Stimulated activated CD8-positive, alpha-beta memory T cell treated with anti-CD3 and anti-CD28 coated beads, Interleukin-2, amount 100 ng/mL, for 1 hour (primary cell): ENCODE measurements at places on chromosomes 6 and 20.

DNA sequence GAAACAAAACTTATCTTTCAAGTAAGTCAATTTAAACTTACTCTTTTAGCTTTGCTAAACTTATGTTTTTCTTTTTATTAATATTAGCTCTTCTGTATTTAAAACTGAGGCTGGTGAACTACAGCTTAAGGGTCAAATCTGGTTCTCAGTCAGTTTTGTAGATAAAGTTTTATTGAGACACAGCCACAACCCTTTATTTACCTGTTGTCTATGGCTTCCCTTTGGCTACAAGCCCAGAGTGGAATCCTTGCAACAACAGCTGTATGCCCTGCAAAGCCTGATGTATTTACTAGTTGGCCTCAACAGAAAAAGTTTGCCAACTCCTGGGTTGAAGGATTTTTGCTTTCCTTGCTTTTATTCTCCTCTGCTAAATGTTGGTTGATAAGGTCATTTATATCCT lies 491.4 kb upstream of the RNF217 start:
- DNase-seq, result no peak

- no peak for DNase-seq
These were observed 144.1 kb upstream of the BACH2 start for GRCh38 chr6:90440586-90441283.

DNA sequence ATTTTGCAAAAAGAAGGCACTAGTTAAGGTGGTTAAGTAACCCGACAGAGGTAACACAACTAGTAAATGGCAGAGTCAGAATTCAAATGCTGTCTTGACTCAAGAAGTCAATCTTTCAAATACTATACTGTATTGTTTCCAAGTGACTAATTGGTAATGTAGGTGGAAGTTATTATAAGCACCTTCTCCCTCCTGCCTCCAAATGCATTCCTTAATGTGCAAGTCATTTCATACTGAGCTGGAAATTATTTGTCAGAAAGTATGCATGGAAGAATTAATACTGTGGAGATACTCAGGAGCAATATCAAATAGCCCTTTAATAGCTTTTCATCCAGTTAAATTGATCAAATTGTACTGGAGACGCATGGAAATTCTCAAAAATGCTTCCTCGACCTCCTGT lies 579.1 kb downstream of the DOK5 start:
- no peak for DNase-seq

- no peak for DNase-seq
These were observed 12.7 kb downstream of the EDEM2 start for GRCh38 chr20:35134472-35134871.

DNA sequence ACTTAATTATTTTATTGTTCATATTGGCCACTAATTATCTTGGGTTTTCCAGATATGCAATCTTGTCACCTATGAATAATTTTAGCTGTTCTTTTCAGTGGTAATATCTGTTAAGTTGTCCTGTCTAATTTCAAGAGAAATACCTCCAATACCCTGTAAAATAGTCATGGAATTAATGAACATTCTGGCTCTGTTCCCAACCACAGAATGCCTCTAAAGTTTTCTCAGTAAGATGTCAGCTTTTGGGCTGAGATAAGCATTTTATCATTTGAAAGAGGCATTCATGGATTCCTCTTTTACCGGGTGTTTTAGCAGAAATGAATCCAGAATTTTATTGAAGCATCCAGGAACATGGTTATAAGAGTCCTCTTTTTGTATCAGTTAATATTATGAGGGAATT lies 109.3 kb downstream of the WDR27 start:
- no peak for DNase-seq

DNA sequence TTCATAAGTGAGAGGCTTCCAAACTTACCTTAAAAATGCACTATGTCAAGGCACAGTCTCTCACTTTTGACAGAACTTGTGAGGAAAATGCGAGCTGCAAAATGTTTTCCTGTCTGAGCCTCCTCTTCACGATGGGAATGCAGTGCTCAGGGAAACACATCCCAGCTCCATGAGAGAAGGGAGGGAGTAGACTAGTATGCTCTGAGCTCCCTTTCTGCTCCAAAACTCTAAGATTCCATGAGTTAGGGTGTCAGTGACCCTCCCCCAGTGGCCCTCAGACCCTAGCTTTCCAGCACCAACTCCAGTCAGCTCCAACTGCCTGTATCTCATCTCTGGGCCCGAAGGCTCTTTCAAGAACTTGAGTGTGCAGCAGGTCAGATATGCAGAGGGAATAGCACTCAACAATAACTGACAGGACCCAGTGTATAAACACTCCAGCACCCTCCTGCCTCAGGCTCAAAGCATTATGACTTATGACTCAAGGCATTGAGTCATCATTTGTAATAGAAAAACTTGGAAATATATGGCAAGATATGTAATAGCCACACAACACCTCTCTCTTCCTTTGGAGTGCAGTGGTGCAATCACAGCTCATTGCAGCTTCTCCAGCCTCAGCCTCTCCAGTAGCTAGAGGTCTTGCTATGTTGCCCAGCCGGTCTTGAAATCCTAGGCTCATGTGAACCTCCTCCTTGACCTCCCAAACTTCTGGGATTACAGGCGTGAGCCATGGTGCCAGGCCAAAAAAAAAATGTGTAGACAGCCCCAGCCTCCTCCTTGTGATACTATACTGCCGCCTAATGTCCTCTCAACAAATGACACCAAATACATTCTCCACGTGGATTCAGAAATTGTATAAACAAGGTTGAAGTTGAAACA lies 16.7 kb upstream of the ENTPD6 start:
- no peak for DNase-seq

DNA sequence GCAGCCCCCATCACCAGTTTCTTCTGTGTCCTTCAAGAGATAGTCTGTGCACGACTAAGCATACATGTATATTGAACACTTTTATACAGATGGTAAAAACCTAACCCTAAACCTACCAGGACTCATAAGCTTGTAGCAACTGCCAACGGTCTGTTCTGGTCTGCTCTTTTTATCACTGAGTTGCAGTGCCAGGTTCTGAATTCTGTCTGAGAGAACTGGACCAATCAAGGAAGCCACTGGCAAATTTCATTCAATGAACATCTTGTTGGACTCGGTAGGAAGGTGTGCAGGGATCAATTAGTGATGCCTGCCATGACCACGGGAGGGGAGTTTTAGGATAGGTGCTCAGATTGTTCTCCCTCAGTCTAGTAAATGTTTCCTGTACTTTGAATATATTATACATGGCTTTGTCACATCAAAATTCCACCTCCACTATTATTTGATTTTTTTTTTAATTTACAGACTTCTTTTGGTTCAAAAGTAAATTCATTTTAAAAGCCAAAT lies 146.8 kb downstream of the EYA2 start:
- DNase-seq, result no peak

- DNase-seq, result no peak
These were observed 51.5 kb downstream of the HBS1L start for GRCh38 chr6:135002974-135003703.

- no peak for DNase-seq
These were observed 1.4 kb upstream of the CDK19 start for GRCh38 chr6:110816677-110817076.

DNA sequence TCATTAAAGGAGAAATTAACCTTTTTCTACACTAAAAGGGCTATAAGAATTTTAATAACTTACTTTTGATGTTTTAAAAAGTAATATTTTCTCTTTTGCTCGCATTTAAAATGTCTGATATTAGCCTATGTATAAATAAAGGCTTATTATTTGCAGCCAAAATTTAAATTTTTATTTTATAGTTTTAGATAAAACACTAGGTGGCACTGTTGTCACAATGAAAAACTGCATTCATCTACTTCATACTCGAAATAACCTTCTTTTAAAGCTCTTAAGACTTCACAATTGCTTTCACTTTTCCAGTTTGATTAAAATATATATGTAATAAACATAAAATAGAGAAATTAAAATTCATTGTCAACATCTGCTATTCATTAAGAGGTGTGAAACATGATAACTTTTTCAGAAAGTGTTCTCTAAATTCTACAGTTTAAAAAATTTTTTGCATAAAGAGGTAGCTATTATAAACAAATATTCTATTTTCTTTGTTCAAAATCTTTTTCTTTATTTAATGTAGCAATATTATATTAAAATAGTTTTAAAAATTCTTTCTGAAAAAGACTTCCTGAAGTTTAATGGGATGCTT lies 78.8 kb upstream of the DEFB112 start:
- DNase-seq, result no peak

GRCh38 chr6:121730616-121731015 lies 295.2 kb downstream of the GJA1 start:
- no peak for DNase-seq

DNA sequence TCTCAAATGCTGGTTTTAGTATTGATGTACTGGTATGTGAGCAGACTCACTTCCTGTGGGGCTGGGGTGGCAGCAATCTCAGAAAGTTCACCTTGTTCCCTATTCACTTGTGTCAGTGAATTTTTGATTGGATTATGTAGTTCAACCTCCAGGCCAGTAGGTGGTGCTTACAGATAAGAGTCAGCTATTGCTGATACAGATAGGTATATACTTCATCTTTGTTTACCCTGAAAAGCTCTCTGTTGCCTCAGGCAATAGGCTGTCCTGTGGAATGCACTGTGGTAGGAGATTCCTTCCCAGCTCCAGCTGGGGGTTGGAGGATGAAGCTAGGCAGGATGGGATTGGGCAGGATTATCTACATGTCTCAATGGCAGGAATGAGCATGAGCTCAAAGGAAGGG lies 851.2 kb upstream of the EYS start:
- DNase-seq, result no peak

- no peak for DNase-seq
These were observed 15.2 kb downstream of the PSMG4 start for GRCh38 chr6:3273707-3274521.

GRCh38 chr20:10642856-10643559 lies 30.8 kb downstream of the JAG1 start:
- no peak for DNase-seq

- no peak for DNase-seq
These were observed 125.8 kb upstream of the BCLAF1 start for GRCh38 chr6:136415351-136416007.
